ENCODE measurements at places on chromosomes 3 and 15.
A peak's percentile ranks its signal among the peaks of the same experiment; 100 is the strongest.

DNA sequence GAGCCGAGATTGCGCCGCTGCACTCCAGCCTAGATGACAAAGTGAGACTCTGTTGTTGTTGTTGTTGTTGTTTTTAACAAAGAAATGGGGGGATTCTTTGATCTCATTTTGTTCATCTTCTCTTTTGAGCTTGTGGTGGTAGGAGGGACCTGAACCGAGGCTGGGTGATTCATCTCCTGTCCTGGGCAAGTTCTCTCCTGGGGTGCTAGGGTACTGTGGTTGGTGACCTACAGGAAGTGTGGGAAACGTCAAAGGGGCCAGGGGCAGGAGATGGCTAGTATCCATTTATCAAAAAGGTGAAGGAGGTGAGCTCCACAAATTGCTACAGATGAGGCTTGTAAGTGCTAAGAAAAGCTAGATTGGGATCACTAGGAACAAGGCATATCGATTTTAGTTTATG, 14.3 kb downstream of the PPCDC start:
- no peak for DNase-seq

- DNase-seq = no peak
Measured at GRCh38 chr3:99690761-99691369, 52.5 kb downstream of the COL8A1 start.

GRCh38 chr3:172153335-172153861, 114.0 kb downstream of the FNDC3B start:
- peak; percentile 42 for DNase-seq

DNA sequence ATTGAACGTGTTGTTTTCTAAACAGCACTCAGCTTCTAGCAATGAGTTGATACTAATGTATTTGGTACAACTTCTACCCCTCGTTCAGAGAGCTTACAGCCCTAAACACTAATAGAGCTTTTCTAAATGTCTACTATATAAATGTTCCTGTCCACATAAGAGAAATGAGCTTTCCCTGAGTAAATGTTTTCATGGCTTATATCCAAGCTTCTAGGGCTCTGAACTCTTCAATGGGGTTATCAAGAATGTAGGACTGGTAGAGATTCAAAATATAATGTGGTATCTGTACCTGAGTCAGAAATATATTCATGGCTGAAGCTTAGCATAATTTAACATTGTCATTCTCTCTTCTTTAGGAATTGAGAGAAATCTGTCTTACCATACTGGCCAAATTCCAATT, 73.4 kb downstream of the SERPINI1 start:
- no peak for DNase-seq

DNA sequence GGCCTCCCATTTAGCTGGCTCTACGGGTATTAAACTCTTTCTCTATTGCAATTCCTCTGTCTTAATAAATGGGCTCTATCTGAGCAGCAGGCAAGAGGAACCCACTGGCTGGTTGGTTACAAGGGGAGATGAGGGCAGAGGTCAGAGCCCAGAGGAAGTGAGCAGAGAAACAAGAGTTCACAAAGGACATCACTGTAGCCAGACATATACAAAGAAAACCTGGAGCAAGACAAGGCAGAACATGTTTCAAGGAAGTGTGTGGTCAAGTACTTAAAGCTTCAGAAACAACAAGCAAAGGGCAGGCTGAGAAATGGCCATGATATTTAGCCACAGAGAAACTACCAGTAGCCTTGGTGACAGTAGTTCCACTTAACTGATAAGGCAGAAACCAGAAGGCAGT, 24.3 kb downstream of the SUSD5 start:
- no peak for DNase-seq

DNA sequence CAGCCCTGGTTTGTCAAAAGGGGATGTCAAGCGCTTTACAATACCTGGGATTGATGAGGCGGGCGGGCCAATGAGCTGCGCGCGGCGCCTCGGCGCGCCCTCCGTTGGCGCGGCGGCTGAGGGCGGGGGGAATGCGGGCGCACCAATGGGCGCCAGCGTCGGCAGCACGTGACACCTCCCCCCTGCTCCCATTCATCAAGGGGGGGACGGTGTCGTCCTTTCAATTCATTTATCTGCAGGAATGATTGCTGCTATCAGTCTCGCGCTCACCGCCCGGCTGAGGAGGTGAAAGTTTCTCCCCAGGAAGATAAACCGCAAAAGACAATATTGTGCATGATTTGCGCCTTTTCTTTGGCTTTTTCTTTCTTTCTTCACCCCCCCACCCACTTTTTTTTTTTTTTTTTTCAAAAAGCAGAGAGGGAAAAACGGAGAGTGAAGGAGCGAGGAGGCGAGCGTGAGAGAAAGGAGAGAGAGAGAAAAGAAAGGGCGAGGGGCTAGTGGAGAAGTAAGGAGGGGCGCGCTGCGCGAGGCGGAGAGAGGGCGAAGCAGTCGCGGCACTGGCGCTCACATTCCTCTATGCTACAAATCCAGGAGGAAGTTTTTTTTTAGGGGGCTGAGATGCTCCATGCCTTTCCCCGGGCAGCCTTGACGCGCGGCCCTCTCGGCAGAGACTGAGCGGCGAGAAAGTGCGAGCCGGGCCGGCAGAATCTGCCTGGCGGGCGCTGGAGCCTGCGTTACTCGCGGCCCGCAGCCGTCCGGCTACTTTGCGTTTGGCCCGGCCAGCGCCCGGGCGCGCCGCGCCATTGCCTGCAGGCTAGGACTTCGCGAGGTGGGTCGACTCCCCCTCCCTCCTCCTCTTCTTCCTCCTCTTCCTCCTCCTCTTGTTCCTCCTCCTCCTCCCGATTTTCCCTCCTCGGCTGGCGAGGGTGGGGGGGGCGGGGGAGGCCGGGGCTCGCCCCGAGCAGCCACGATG, at the start of gene ZIC1:
Gene ZIC1 (plus strand): TSS at position 223 of the 973 bp plus-strand sequence. CDS start 748 bp downstream, at position 971.
- DNase-seq = peak; percentile 70

- no peak for DNase-seq
Measured at GRCh38 chr3:186526256-186526606, 17.9 kb downstream of the CRYGS start.

- no peak for DNase-seq
Measured at GRCh38 chr15:51992953-51993352, 21.4 kb upstream of the LEO1 start.

DNA sequence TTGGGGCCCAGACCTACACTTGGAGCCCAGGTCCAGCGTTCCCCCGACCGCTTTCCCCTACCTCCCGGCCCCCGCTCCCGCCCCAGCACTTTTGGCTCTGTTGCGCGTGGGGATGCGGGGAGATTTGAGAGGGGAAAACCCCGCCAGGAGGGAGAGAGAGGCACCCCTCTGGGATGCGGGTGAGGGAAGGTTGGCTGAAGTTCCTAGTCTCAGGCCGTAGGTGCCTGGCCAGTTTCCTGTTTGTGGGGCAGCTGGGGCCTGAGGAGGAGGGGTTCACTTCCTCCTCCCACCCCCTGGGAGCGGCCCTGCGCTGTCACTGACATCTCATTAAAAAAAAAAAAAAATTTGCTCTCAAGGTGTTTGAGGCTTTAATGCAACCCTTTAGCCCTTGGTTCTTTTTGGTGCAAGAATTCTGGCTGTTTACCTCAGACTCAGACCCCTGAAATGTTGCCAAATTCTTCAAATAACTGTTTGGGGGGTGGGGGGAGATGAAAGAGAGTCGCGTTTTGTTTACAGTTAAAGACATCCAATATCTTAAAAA, 2.6 kb downstream of the FAM43A start:
- no peak for DNase-seq

- DNase-seq = no peak
Measured at GRCh38 chr3:16406166-16406565, 107.3 kb downstream of the RFTN1 start.

GRCh38 chr3:5787861-5788488, 600.5 kb downstream of the EDEM1 start:
- peak; percentile 5 for DNase-seq

- DNase-seq = no peak
Measured at GRCh38 chr3:185558395-185558794, 6.0 kb upstream of the LIPH start.

All from anterior cingulate cortex (tissue), 58 donors.